ENCODE measurements at places on chromosomes 3 and 15.
A peak's percentile ranks its signal among the peaks of the same experiment; 100 is the strongest.

DNA sequence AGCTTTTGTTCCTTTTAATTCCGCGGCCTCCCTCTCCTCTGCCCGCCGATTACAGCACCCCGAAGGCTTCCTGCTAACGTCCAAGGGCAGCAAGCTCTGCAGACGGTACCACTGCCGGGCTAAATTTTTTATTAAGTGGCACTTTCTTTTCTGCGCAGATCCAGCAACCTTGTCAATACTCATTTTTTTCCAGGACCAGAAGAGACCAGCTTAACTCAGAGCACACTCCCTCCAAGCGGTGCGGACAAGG is 542 bp upstream of the MEIS2 start:
- DNase-seq: peak; percentile 44

GRCh38 chr3:143220741-143221140 is 101.2 kb downstream of the CHST2 start:
- DNase-seq: no peak

GRCh38 chr3:135078283-135078682 is 283.2 kb downstream of the EPHB1 start:
- no peak for DNase-seq

DNA sequence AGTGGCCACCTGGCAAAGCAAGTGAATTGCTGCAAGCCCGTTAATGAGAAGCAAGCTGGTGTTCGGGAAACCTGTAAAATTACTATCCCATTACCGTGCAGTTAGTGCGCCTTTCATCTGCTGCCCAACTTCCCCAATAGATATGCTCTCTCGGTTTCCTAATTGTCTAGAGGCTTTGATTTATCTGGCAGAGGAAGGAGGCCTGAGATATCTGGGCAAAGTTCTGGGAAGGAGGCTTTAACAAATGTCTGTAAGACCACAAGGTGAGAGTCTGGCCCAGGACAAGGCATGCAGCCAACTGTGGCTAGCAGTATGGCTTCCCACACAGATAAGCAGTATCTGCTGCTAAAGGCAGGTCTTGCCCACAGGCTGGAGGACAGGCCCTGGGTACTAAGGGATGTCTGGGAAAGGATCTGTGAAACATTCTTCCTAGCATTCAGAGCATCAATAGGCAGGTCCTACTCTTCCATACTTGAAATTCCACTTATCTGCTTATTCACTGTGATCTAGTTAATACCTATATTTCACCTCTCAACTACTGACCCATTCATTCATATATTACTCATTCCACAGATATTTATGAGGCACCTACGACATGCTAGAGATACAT is 130.0 kb upstream of the SLC2A2 start:
- DNase-seq: no peak

DNA sequence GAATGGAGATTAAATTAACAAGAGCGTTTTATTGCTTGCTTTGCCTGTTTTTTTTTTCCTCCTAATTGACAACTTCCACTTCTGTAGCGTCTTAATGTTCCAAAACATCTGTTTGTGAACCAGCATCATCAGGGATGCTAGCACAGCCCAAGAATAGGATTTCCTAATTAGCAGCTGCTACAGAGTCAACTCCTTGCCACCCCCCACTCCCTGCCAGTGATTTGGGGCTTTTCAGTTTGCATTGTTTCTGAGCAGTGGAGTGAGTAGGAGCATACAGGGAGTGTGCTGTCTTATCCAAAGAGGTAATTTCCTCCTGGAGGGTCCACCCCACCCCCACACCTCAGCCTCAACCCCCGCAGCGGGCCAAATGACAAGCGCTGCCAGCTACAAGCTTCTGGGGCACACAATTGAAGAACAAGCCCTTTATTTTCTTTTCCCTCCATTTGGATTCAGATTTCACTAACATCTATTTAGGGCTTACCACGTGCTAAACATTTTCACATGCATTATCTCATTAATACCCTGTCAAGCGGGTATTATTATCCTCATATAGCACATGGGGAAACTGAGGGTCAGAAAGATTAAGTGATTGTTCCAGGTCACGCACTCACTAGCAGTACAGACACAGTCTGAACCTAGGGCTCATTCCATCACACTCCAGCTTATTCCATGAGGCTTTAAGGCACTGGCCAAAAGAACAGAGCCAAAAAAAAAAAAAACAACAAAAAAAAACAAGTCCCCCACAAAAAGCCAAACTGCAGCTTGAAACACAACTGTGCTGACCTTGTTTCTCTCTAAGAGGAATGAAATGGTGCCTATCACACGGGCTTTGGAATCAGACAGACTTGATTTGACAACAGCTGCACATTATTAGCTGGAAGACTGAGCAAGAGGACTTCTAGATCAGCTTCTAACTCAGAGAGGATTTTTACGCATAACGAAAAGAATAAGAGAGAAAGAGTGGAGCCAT is 16.4 kb downstream of the HEG1 start:
- DNase-seq: peak; percentile 46

GRCh38 chr3:64684715-64685261 is 3.0 kb downstream of the ADAMTS9 start:
- DNase-seq: peak; percentile 44
